ENCODE measurements at places on chromosomes 7 and 10.

DNA sequence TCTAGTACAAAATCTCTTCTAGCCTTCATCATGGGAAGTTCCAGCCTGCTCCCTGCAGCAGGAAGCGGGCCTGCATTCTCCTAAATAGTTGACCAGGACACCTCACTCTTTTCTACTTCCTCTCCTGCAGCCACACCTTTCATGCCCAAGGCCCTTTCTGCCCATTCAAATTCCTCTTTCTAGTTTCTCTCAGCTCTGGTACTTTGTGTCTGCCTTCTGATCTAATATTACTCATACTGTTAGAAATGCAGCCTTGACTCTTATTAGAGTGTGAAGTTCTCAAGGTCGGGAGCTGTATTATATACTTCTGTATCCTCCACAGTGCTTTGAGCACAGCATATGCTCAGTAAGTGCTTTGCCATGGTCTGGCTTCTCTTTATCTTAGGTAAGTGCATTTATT is 103.1 kb downstream of the PRKCQ start:
- no peak for DNase-seq

DNA sequence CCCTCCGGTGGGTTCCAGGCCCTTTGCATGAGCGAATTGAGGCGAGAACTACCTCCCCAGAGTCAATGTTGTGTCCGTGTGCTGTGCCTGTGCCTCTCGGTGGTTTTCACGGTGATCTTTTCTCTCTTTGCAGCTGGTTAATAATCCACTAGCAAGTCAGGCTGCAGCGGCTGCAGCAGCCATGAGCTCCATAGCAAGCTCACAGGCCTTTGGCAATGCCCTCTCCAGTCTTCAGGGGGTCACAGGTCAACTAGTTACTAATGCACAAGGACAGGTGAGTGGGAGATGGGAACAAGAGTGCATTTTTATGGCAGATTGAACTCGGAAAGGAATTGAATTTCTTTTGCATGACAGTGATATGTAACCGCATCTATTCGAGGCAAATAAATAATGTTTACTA is 159.7 kb upstream of the YAE1 start:
- no peak for DNase-seq

DNA sequence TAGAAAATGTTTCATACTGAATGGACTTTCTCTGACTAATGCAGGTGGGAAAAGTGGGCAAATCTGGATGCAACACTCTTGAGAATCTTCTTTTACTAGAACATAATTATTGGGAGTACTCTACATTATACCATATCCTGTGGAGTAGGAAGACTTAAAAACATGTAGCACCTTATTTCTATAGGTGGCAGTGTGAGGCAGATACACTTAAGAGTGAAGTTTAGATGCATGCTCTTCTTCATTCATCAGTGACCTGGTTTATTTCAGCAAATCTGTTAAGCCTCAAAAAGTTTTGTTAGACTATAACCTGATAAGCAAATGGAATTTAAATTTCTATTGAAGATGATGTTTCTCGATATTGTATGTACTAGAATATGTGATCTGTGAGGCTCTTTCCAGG is 1087.1 kb upstream of the LRRN3 start:
- no peak for DNase-seq

DNA sequence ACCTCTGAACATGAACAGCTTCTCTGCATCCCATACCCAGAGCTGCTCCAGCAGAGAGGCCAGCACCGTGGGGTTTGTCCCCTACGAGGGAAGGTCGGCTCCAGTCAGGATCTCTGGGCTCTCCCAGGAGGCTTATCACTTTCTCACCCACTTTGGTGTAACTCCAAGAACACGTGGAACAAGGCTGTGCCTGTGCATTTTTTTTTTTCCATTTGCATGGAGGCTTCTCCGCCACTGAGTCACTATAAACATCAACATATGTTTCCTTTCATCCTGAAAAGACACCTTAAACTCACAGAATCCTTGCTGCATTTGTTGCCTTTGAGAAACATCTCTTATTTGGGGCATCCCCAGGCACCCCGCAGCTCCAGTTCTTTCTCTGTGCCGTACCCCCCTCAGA is 29.4 kb upstream of the ECHDC3 start:
- DNase-seq, result no peak

GRCh38 chr10:30683496-30683895 is 53.9 kb upstream of the LYZL2 start:
- DNase-seq, result no peak

DNA sequence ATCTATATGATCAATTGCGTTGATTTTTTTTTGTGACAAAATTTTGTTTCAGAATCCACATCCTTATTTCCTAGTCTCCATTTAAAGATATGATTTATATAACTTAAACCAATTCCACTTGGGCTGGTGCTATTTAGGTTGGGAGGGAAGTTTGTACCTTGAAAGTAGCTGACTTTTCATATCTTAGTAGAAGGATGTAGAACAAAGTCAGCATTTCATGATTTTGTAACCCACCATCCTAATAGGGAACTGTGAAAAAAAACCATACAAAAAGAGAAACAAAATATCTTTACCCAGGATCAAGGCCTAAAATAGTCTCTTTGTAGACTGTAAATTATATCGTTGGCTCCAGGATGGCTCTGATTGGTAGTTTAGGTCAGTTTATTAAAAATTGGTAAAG is 8.3 kb downstream of the HECTD2 start:
- DNase-seq, result no peak

GRCh38 chr7:69732203-69732602 is 133.9 kb downstream of the AUTS2 start:
- no peak for DNase-seq

- no peak for DNase-seq
Measured at GRCh38 chr7:126819197-126819484, 433.6 kb downstream of the GRM8 start.

DNA sequence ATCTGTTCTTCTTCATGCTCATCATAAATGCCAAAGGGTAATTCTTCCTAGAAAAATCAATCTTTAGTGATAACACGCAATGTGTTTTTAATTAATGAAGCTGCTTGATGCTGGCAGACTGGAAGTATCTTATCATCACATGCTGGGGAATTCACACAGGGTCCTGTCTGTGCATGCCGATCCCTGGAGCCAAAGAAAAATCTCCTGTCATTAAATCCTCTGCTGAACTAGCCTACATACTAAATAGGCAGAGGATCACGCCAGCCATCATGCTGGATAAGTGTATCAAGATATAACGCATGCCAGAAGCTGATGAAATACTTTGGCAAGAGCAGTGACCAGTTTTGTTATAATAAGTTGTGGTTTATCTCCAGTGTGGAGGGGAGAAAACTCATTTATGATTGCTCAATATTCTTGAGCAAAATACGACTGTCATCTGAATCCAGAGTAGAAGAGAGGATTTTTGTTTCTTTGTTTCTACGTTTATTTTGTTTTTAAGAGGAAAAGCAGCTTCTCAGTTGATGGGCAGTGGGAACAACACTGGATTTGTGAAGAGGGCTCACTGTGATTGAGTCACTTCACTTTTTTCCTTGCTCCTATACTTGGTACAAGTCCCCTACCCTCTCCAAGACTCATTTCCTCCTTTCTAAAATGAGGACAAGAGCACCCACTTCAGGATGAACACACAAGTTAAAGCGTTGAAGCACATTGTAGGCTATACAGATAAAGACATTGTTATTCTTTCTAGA is 649.1 kb downstream of the TNS3 start:
- DNase-seq, result peak; percentile 42

GRCh38 chr7:103114576-103115008 is 34.3 kb downstream of the NAPEPLD start:
- no peak for DNase-seq

- no peak for DNase-seq
Measured at GRCh38 chr10:66925373-66925772, 463 bp upstream of the LRRTM3 start.

- no peak for DNase-seq
Measured at GRCh38 chr7:68730964-68731363, 867.3 kb upstream of the AUTS2 start.

GRCh38 chr7:113217314-113217713 is 99.0 kb upstream of the SMIM30 start:
- DNase-seq, result no peak

DNA sequence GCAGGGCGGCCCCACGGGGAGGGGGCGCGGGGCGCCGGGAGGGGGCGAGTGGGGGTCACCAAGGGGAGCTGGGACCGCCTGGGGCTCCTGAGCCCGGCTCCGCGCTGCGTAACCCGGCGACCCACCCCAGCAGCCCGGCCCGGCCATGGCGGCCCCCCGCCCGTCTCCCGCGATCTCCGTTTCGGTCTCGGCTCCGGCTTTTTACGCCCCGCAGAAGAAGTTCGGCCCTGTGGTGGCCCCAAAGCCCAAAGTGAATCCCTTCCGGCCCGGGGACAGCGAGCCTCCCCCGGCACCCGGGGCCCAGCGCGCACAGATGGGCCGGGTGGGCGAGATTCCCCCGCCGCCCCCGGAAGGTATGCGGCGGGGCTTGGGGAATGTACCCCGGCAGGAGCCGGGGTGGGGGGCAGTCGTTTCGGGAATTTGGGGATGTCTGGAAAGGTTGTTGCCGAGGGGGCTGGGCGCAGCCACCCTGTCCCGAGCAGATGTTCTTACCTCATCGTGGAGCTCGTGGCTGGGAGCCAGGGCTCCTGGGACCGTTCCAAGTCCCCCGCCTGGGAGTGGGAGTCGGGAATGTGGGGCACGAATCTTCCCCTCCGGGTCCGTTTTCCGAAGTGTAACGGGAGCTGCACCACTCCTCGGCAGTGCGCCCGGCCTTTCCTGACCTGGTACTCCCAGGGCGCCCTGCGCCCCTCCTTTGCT is 431 bp downstream of the ZYX start:
- peak; percentile 92 for DNase-seq

DNA sequence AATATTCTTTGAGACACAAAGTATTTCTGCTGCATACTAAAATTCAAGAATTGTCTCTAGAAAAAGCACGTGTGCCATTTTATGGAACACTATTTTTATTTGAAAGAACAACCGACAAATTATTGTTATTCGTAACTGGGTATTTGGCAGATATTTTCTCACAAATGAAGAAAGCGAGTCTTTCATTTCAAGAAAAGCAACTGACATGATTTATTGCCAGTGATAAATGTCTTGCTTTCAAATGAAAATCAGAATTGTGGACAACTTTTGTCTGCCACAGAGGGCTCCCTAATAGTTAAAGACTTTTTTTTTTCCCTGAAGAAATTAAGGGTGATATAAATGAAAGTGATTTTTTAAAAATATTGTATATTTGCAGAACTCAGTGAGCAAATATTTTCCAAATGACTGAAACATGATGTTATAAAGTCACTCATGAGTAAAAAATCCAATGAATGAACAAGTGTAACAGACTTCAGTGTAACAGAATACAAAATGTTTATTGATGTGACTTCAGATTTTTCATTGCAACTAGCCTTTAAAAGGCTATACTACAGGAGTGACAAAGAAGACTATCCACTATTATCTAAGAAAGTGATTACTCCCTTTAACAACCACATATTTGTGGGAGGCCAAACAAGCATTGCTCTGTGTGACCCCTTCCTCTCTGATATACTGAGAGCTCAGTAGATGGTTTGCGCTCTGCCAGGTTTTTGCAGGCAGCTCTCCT is 49.0 kb upstream of the SEMA3E start:
- DNase-seq, result no peak

DNA sequence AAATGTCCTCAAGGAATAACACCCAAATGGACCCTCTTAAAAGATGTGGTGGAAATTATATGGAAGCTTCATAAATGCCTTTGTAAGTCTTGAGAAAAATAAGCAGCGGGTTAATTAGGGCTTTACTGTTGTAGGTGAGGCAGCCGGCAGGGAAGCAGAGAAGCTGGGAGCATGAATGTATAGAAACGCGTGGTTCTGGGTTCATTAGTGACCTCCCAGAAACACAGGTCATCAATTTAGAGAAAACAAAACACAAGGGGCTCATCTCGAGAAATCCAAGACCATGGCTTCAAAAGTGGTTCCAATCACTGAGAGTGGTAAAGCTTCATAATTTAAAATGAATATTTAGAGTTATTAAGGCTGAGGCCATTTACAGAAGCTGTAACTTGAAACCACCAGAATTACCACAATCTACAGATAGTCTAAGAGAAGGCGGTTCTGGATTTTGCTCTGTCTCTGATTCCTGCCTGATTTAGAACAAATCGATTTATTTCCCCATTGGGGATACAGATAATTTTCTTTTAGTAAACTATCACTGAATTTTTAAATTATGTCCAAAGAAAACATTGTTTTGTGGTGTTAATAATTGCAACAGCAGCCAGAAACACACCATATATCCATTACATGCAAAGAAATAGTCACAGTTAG is 20.7 kb downstream of the GARIN1A start:
- no peak for DNase-seq

DNA sequence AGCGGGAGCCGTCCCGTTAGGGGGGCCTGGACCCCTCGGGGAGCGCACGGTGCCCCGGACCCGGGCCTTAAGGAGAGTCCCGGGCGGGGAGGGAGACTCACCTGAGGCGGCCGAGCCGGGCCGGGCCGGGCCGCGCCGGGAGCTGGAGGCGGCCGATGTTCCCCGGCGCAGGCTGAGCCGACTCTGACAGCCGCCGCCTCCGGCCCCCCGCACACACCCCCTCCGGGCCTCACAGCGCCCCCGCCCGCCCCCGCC is at the start of gene ACHE:
TSS of gene ACHE (minus strand) at position 188 of the 255 bp plus-strand sequence. CDS start 1,656 bp downstream, outside the sequence.
- DNase-seq, result no peak

DNA sequence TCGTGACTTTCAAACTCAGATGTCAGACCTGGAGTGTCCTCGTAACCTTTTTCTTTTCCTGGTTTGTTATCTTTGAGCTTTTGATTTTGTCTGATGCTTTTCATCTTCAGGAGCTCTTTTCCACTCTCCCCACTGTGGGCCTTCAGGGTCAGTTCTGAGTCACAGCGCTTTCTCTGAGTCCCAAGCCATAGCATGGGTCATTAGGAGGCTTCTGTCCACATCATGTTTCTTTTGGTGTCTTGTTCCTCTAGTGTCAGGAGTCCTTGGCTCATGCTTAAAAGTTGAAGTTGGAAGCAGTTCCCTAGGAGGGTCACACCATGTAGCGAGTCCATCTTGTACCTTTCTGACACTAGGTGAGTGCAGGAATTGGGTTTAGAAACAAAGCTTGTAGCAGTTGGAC is 40.3 kb downstream of the DAGLB start:
- no peak for DNase-seq

DNA sequence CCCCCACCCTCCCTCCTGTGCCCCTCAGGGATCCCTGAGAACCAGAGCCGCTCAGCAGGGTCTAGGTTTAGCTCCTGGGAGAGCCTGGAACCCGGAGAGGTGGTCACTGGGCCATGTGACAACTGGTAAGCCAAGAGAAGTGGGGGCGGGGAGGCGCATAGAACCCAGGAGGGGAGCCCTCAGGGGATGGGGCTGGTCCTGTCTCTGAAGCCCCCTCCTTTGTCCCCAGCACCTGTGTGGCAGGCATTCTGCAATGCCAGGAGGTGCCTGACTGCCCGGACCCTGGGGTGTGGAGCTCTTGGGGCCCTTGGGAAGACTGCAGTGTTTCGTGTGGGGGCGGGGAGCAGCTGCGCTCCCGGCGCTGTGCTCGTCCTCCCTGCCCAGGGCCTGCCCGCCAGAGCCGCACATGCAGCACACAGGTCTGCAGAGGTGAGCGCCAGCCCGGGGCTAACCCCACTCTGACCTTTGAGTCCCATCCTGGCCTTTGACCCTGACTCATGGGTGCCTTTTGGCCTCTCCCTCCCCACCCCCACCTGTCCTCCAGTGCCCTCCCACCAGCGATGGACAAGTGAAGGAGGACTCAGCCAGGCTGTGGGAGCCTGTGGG is 22.4 kb upstream of the ZNF862 start:
- DNase-seq, result no peak
